ENCODE measurements at places on chromosomes 3 and 15.
A peak's percentile ranks its signal among the peaks of the same experiment; 100 is the strongest.

- DNase-seq, result peak; percentile 26
These were observed 333.4 kb upstream of the TBC1D5 start for GRCh38 chr3:18075799-18076198.

- DNase-seq, result no peak
These were observed 87.3 kb downstream of the DHX30 start for GRCh38 chr3:47890126-47890827.

DNA sequence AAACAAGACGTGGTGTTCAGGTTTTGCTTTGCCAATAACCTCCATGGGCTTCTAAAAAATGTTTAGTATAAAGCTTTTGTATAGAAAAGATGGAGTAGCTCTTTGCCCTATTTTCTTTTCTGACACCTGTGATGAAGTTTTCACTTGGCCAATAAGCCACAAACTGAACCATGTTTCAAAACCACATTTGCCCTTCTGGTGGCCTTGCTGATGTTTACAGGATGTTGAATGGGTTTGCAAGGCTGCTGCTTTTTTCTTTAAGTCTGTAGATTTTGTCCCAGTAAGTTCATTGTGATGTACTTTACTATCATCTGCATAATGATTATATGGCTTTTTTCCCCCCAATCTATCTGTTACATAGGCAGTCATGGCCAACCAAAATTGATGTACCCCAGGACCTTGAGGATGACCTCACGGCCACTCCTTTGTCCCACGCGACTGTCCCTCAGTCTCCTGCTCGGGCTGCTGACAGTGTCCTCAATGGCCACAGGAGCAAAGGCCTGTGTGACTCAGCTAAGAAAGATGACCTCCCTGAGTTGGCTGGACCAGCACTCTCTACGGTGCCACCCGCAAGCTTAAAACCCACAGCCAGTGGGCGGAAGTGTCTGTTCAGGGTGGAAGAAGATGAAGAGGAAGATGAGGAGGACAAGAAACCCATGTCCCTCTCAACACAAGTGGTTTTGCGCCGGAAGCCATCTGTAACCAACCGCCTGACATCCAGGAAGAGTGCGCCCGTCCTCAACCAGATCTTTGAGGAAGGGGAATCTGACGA lies 60.8 kb downstream of the SNRK start:
- no peak for DNase-seq

DNA sequence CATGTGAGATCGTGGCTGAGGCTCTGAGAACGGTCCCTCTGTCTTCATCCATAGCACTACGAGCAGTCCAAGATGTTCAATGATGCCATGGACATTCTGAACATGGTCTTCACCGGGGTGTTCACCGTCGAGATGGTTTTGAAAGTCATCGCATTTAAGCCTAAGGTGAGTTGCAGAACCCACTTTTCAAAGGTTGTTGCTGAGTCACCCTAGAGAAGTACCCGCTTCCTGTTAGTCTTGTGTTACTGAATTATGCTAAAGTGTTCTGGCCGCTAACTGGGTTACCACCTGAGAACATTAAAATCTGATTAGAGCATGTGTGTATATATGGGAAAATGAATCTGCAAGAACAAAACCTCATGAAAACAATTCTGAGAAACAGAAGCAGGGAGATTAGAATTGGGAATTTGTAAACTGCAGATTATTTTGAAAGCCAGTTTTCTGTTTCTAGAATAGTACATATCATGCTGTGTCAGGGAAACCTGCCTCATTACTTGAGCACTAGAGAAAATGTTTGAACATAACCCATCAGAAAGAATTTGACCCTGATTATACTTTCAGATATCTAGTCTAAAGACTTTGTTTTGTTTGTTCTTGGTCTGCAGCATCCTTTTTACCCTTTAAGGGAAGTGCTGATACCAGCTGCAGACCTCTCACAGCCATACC lies 92.6 kb downstream of the CHDH start:
- no peak for DNase-seq

DNA sequence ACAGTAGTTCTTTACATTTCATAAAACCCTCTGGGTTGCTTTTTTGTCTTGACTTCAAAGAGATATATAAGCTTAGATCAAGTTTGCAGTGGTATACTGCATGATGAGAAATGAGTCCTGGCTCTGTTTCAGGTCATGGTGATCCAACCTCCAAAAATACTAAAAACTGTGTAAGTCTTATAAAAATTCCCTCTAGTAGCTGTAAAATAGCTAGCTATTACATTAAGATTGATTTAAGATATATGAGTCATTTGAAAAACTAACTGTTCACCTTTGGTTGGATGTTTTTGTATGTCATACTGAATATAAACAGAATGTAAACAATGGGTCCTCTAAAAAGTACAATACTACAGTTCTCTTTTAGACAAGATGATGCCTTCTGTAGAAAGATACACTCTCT lies 879.2 kb downstream of the ROBO1 start:
- no peak for DNase-seq

DNA sequence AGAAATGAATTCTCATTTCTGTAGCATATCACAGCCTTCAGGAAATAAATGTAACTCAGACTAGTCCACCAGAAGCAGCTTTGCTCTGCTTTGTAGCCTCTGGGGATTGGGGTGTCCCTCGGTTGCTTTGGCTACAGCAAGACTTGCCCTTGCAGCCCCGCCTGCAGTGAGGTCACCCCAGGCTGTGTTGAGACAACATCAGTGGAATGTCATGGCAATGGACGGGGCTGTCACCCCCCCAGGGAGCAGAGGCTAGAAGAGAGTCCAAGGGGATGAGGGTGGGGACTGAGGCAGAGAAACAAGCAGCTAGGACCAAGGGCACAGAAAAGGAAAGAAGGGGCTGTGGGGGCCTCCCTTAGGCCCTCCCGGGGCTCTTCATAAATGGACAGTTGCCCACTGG lies 854 bp downstream of the CLEC3B start:
- peak; percentile 95 for DNase-seq

- no peak for DNase-seq
These were observed 106.2 kb downstream of the CPNE4 start for GRCh38 chr3:131928593-131928992.

DNA sequence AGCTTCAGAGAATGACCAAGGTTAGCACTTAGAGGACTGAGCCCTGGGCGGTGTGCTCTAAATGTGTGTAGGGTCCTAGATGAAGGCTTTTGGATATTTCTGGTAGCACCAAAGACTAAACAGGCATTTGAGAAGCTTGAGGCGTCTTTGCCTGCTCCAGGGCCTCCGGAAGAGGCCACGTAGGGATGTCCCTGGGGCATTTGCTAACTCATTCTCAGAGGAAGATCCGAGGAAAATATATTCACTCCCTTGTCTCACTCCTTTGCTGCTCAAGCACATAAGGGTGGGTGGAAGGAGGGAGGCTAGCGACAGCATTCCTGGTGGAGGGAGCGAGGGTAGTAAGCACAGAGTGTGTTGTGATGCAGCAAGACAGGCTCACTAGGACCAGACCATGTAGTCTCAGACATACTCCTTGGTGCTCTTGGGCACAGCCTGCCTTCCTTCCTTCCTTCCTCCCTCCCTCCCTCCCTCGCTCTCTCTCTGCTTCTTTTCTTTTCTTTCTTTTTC lies 38.5 kb upstream of the XCR1 start:
- DNase-seq, result no peak

DNA sequence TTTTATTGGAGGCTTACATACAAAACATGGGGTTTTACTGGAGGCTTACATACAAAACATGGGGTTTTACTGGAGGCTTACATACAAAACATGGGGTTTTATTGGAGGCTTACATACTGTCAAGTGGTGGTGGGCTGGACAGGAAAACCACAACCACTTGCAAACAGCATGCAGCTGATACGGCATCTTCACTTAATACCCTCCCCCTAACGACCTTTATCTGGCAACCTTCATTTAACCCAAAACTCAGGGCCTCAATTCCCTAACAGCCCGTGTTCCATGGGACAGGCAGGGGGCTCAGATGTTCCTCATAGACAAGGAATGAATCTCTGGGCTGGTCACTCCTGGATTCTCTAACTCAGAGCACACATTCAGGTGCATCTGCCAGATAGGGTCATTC lies 137.1 kb downstream of the CD47 start:
- no peak for DNase-seq

DNA sequence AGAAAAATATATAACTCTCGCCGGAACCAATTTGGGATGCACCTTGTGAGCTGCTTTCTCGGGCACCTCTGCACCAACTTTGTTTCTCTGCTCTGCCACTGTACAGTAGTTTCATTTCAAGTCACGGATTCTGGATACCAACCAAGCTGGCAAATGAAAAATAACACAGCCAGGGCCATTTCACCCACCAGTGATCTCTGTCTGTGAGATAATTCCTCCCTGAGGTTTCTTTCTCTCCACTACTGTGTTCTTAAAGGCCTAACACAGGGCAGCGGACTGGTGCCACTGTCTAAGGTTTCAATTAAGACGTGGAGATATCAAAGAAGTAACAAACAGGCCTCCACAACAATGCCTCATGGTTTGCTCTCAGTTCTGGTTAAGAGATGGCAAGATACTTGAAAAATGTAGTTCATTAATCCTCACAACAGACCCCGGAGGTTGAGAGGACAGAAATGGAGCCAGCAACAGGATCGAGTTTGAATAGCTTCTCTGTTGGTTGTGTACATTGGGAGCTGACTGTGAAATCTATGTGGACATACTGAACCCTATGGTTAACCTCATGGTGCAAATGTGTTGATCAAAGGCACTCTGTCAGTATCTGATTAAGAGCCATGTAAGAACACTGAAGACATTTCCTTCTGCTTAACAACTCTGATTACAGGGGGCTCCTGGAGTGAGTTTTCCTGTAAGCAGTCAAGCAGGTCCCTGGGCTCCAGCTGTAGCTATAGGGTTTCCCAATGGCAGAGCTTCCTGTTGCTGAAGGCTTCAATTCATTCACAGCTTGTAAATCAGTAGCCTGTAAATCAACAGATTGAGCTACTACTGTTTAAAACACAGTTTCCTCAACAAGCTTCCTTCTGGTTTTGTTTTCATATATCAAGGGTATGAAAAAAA lies 470.5 kb downstream of the EPHA3 start:
- DNase-seq, result no peak

- no peak for DNase-seq
These were observed 6.9 kb downstream of the KIF7 start for GRCh38 chr15:89648106-89649012.

DNA sequence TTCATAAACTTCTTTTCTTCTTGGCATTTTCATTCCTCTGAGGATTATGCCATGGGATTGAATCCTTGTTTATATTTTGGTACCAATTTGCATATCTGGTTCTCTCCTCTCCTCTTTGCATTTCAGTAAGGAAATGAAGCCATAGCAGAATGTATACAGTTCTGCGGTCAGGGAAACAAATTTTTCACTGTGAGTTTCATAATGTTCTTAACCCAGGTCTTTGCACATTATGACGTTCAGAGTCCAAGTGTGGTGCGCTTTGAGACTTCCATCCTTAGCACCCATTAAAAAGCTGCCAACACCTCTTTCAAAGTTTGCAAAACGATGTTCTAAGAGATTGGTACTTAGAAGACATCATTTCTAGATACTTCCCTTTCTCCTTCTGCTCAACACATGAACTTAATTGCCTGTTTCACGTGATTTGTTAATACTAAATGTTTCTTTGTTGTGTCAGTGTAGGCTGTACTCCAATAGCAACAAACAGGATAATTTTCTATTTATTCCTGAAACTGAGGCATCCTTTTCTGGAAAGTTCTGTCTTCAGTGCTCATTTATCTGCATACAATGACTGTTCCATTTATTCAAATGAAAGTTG lies 953.1 kb upstream of the NR2F2 start:
- DNase-seq, result no peak
